ENCODE measurements at places on chromosomes 3 and 15. TPM values are rescaled to one million over a fixed set of nuclear protein-coding genes. Genes with fewer than 3 reads are reported as not detected.

- DNase-seq = no peak
Measured at GRCh38 chr15:47570881-47571640, 146.2 kb upstream of the SEMA6D start.

- DNase-seq = no peak
Measured at GRCh38 chr3:151971814-151972579, 98.6 kb downstream of the SUCNR1 start.

The HESX1 gene
- 1.3 TPM for total RNA-seq

The LRRC31 gene
- not detected for total RNA-seq

GRCh38 chr15:80891006-80891405 is 98.6 kb downstream of the MESD start:
- DNase-seq = no peak

The EPHB1 gene
- total RNA-seq = 4.4 TPM

- DNase-seq = no peak
Measured at GRCh38 chr15:68821190-68821840, 620 bp upstream of the ANP32A start.

- DNase-seq = no peak
Measured at GRCh38 chr3:174223042-174223441, 636.1 kb upstream of the NAALADL2 start.

DNA sequence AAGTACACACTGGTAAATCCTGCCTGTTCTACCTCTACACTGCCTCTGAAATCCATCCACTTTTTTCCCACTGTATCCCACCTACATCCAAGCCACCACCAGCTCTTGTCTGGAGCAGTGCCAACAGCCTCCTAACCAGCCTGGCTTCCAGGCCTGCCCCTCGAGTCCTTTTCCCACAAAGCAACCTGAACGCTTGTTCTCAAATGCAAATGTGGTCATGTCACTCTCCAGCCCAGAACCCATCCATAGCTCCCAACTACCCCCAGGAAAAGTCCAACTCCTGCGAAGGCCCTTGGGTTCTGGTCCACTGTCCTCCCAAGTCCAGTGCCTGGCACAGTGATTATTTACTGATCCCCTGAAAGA is 83.8 kb downstream of the SEMA5B start:
- DNase-seq = no peak

The DZIP1L gene
- 27.4 TPM for total RNA-seq

DNA sequence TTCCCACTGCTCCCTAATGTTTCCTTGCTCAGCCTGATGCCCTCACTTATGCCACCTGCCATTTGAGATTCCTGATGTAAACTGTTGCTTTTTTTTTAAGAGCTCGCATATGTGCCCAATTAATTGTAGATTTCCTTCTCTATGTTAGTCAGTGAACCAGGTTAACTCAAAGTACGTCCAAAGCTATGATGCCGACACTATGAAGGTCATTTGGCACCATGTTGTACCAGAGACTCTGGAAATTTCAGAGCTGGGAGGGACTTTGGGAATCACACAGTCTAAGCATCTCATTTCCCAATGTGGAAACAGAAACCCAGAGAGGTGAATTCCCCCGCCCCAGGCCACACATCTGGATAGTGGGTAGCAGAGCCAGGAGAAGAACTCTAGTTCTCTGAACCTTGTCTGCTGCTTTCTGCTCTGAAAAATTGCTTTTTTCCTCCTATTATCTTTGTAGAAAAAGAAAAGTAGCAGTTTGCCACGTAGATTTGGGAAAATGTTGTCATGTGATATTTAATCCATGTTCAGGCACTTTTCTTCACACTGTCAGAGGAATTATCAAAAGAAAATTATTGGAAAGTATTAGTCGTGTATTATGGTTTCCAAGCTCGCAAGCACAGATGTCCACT is 38.5 kb upstream of the TNFAIP8L3 start:
- DNase-seq = no peak

DNA sequence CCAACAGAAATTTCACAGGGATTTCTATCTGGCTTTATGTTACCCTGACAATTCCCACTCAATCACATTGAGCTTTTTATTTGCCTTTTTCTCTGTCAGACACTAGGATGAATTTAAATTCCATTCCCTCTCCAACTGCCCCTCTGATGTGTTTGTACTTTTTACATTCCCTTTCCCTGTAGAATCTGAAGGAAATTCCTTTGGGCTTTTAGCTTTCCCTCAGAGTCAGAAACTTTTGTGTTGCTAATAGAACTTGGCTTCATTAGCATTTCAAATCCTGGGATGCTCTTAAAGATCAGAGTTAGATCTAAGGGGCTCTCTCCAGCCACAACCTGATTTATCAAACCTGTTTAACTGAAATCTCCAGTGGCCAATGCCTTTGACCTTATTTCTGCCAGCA is 7.9 kb upstream of the RARB start:
- DNase-seq = no peak

DNA sequence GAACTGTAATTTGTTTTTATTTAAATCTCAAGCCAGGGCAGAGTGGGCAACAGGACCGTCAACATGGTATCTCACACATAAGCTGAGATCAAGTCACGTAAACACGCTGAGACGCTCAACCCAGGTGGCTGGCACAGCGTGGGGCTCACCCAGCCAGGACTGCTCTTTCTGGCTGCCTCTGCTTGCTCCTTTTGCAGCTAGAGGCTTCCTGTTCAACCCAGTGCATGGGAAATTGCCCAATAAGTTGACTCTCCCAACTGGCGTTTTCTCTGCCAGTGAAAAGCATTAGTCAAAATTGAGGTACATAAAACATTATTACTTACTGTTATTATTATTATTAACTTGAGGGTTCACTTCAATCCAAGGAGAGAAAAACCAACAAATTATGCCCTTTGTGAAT is 398.1 kb downstream of the NR2F2 start:
- no peak for DNase-seq

- no peak for DNase-seq
Measured at GRCh38 chr3:145266368-145266767, 894.6 kb downstream of the PLOD2 start.

DNA sequence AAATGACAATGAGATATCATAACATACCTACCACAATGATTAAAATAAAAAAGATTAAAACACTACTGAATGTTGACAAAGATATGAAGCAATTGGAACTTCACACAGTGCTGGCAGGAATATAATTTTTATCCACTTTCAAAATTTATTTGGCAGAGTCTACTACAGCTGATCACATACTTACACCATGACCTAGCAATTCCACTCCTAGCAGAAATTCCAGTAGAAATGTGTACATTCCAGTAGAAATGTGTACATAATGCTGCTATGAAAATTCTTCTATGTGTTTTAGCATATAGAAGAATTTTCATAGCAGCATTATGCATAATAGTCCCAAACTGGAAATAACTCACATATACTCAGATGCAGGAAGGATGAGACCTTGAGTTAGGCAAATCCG is 43.5 kb downstream of the IFT57 start:
- DNase-seq = no peak

The IMPG2 gene
- not detected for total RNA-seq

GRCh38 chr3:128006061-128007032 is 45.9 kb upstream of the SEC61A1 start:
- DNase-seq = no peak

The KLHL40 gene
- not detected for total RNA-seq

DNA sequence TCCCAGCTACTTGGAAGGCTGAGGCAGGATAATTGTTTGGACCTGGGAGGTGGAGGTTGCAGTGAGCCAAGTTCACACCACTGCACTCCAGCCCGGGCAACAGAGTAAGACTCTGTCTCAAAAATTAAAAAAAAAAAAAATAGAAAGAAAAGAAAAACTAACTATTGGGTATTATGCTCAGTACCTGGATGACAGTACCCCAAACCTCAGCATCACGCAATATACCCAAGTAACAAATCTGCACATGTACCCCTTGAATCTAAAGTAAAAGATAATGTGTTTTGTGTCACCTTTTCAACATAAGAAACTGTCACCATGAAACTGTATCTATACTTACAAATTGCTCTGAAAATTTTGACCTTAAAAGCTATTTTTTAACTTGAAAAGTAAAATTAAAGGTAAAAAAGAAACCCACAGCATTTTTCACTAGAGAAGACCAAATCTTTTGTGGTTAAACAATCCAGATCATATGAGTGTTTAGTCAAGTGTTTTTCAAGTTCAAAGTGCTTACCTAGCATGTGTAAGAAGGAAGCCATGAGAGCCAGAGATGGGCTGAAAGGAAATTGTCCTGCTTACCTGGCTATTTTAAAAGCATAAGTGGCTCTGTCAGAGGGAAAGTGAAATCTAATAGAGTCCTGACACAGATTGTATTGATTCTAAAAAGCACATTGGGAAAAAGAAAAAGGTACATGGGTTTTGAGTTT is 50.5 kb downstream of the MYO1E start:
- no peak for DNase-seq

DNA sequence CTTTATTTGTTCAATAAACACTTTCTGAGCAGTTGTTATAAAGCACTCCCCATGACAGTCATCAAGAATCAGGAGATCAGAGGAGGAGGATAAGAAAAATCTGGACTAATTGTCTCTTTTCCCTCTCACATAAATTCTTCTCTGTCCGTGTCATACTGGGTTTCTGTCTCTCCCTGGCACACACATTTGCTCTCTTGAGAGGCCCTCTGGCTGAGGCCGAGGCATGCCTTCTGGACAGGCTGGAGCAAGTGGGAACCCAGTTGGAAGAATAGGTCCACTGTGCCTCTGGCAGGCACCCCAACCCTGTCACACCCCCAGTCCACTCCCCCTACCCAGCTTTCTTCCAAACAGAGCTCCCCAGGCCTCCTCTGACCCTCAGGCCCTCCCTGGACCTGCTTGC is 315.8 kb downstream of the UACA start:
- no peak for DNase-seq

DNA sequence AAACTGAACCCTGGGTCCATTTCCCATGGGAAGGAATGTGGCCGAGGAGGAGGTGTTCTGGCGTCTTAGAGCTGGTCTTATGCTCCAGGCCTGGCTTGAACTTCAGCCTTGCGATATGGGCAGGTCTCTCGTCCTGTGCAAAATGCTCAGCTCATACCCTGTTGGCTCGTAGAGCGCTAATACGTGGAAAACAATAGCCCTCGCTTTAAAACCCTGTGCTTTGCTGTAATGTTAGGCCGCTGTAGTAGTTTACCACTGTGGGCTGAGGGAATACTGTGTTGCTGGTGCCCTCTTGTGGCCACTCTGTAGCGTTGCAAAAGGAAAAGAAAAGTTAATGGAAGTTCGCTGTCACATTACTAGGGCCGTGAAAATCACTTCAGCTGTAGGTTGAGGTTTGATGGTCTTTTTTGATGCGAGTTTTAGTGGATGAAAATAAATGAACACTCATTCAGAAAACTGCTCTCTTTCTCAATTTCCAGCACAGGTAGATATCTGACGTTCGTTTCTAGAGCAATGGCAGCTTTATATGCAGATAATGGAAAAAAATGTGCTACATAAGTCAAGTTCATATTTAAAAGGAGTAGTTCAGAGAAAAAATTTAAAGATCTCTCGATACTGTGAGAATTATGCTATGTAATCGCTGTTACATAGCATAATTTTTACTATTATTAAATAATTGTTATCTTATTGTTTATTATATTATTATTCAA is 92.9 kb downstream of the MCTP2 start:
- DNase-seq = peak; percentile 58

GRCh38 chr3:114758831-114759699 is 388.0 kb downstream of the ZBTB20 start:
- no peak for DNase-seq

The MUC20 gene
- total RNA-seq = not detected

The ADAMTS17 gene
- total RNA-seq = not detected

The SNRPN gene
- 84.5 TPM for total RNA-seq

GRCh38 chr3:81554388-81554787 is 207.1 kb downstream of the GBE1 start:
- no peak for DNase-seq

All from HT1080 (cell line).